ENCODE measurements at places on chromosomes 5 and 9.

- DNase-seq: no peak
Observed at GRCh38 chr5:1642621-1643061, 118.9 kb upstream of the LPCAT1 start.

GRCh38 chr9:137157618-137158415 lies 12.0 kb downstream of the LRRC26 start:
- no peak for DNase-seq

DNA sequence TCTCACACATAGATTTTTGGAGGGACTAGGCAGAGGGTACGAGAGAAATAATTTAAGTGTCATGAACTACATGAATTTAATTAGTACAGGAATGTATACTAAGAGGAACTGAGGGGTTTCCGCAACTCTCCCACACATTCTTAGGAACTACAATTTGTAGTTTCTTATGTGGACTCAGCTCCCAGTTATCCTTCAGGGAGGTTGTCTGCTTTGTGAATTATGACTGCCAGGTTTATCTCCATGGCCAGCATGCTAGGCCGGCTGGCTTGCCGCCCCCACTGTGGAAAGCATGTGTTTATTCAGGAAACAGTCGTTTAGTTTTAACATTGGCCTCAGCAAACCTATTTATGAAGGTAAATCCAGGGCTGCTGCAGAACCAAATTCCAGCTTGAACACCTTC lies 415.0 kb downstream of the KCTD16 start:
- no peak for DNase-seq

DNA sequence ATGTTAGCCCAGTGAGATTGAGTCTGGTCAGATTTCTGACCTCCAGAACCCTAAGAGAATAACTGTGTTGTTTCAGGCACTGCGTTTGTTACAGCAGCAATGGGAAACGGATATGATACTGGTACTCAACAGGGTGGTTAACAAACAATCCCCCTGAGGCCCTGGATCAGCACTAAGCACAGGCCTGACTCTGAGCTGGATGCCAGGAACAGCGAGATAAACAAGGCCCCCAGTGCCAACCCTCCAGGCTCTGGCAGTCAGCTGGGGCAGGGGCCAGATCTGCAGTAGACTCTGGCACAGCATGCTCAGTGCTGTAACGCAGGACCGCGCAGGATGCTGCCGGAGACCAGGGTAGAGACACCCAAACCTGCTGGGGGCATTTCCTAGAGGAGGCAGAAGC lies 22.1 kb downstream of the CPLX2 start:
- no peak for DNase-seq

GRCh38 chr9:91972076-91972626 lies 22.1 kb upstream of the ROR2 start:
- no peak for DNase-seq

- no peak for DNase-seq
Observed at GRCh38 chr5:111706345-111706744, 50.6 kb downstream of the NREP start.

DNA sequence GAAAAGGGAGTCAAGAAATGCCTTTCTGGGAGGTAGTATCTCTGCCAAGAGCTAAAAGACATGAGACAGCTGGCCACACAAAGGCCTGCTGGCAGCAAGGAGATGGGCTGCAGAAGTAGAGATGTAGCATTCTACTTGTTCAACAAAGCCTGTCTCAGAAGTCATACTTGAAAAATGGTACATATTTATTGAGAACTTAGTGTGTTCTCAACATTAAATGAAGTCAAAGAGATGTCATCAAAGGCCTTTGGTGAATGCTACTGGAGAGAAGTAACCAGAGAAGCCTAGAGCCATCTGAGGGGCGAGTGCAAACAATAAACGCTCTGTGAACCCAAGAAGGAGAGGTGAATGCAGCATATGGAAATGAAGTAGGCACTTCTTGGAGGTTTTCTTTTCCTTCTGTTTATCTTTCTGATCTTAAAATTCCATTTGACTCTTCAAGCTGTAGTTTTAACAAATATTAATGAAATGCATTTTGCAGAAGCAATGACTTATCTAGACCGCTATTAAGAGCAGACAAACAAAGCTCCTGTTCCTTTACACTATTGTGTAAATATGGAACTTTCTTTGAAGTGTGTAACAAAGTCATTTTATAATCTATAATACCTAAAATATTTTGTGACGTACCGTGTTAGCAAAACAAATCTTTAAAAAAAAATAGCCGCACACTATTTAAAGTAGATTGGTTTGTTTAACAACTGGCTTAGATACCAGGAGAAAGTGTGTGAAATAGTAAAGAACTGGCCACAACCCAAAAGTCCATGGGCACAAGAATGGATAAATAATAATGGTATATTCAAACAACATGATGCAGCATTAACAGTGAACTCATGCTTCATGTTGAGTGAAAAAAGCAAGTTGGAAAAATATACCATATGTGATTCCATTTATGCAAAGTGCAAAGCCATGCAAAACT lies 70.2 kb downstream of the ZNF608 start:
- DNase-seq: no peak

DNA sequence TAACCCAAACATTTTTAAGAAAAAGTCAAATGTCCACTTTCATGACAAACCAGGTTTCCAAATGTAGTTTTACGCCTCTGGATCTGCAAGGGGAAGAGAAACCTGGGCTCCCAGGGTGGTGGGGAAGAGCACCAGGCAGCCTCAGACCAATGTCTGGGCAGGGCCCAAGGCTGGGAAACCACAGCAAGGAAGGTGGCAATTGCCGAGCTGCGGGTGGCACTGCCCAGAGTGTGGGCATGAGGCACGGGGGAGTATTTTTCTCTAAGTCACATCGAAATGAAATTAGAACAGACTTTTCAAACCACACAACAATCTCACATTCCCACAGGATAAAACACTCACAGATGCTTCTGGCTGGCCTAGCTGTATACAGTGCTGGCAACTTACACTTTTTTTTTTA lies 32.6 kb upstream of the RASGEF1C start:
- no peak for DNase-seq

- no peak for DNase-seq
Observed at GRCh38 chr9:91239367-91240111, 122.2 kb downstream of the AUH start.

DNA sequence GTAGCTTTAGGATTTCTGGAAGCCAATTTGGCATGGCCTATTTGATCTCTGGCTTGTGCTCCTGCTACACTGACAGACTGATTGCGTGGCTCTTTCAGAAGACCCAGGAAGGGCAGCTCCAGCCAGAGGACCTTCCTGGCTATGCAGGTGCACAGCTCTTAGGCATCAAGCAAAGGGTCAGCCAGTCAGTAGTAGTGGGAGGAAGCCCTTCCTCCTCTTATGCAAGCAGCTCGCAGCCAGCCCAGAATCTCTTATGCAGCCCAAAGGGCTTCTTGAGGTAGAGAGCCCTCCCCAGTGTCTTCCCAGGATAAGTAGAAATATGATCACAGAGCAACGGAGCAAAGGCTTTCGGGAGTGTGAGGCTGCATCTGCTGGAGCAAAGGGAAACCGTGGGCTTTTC lies 43.2 kb downstream of the SLC36A1 start:
- no peak for DNase-seq

DNA sequence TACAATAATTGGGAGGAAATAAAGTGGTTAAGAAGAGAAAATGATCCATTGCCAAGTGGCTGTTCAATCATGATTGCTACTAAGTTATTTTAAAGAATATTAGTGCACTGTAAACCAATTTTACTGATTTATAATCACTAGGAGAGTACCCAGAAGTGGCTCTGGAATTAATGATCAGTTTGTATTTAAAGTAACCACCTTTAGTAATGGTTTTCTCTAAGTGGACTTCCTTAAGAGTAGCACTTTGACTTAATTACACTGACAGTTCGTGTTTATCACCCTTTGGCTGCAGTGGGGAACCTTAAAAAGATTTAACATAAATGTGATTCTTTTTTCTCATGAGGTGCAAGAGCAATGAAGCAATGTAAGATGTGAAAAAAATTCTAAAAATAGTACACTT lies 310.8 kb downstream of the CDH12 start:
- no peak for DNase-seq

DNA sequence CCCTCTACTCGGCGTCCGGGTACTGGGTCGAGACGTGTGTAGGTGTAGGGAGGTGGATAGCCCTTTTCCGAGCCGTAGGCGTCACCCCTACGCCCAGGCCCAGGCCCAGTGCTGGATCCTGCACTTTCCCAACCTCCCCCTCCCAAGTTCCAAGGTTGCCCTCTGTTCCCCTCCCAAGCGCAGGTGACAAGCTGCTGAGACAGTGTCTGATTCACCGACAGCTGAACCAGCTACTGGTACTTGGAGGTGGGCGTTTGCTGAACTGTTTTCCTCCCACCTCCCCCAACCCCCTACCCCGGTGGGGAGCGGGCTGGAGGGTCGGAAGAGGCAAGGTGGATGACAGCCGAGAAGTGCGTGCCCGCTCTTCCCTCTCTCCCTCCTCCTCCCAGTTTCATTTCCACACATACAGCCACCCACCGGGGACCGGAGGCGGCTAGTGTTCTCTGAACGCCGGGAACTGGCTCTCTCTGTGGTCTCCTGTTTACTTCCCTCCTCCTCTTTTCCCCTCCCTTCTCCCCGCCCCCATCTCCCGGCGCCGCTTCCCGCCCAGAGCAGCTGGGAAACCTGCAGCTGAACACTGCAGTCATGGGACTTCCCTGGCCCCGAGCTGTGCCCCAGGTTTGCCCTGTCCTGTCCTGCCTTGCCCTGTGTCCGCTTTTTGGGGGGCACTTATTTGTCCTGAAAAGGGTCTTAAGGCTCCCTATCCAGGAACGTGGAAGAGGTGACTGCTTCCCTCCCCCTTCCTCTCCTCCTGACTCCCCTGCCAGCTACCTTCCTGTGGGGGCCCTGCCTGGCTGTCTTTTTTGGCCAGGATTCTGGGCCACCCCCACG lies 6.2 kb upstream of the KLF9 start:
- DNase-seq: no peak

- no peak for DNase-seq
Observed at GRCh38 chr5:38723426-38723825, 122.4 kb upstream of the OSMR start.

DNA sequence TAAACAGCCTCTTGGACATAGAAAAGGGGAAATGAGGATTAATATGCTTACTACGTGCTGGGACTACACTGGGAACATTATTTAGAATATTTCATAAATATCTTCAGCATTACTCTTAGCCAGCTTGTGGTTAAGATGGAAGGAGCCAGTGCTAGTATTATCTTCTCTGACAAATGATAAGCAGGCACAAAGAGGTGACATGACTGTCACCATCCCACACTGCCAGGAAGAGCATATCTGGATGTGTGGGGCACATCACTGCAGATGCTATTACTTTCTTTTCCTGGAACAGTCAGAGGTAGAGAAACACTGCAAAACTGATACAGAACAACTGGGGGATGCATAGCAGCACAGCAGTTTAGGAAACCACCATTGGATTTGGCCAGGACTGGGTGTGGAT lies 281.0 kb upstream of the TNC start:
- DNase-seq: no peak

DNA sequence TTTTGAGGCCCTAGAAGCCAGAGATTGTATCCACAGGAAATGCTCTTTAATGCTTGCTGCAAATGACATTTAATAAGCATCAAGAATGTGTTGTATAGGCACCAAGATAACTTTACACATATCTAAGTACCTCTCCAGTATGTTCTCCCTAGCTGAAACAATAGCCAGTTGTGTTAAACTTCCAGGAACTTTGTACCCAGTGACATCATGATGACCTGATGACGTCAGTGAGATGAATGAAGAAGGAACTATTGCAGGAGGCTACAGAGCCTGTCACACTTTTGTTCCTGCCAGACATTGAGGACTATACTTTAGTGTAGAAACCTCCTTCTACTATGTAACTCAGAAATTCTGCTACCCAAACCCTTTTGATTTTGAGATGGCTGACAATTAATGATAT lies 129.8 kb downstream of the CD180 start:
- DNase-seq: no peak

DNA sequence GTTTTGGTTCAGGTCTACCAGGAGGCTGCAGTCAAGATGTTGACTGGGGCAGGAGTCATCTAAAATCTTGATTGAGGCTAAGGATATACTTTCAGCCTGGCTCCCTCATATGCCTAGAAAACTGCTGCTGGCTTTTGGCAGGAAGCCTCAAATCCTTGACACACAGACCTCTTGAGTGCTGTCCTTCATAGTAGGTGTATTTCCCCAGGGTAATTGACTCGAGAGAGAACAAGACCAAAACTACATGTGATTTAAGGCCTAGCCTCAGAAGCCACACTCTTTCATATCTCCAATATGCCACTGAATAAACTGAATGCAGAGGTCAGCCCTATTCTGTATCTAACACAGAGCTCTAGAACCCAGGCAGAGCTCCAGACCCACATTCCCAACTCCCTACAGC lies 402.3 kb upstream of the ADAMTS16 start:
- DNase-seq: no peak

DNA sequence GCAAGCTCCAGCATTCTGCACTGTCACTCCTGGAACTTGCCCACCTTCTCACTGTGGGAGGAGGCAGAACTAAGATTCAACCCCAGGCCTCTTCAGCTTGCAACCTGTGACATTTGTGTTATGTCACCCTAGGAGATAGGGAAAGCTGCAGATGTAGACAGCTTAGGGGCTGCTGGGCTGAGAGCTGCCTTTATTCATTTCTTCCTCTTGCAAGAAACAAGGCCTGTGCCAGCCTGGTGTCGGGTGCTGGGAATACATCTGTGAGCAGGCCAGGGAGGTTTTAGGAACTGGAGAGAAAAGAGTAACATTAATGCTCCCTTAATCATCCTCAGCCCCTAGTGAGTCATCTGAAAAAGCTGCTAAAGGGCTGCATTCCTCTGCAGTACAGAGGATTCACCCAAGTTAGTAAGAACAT lies 101.8 kb downstream of the FGF18 start:
- no peak for DNase-seq

DNA sequence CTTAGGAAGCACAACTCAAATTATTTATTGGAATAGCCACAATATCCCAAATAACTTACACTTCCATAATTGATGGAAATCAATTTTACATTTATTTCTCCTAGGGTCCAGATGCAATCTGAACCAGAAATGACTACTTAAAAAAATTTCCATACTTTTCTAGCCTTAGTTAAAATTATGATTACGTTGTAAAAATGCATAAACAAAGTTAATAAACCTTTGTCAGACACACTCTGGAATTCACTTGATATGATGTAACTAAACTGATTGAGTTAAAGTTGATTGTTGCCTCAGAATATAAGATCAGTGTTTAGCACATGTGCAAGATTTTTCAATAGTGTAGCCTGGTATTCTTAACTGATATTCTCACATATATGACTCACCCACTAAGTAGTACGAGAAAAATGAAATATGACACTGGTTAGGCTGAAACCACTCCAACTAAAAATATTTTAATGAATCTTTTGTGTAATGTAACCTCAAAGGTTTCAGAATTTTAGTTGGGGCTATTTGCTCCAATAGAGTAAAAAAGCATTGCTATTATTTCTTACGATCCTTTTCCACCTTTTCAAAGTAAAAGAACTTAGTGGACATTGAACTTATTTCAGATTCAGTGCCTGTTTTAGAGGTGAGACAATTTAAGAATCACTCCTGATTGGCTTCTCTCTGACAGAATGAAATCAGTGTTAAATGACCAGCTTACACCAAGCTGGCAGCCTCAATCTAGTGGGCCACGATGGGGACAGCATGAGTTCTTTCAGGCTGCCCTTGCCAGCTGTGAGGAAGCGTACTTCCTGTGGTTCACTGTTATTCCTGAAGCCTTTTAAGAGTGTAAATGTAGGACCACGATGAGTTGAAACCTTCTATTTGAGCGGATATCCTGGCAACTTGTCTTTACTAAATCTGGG lies 277.2 kb upstream of the CDH9 start:
- DNase-seq: no peak

GRCh38 chr9:83557771-83558170 lies 19.6 kb upstream of the FRMD3 start:
- no peak for DNase-seq

GRCh38 chr5:122129306-122129705 lies at the start of gene ZNF474:
Gene ZNF474 (plus strand): TSS chr5:122129546. CDS start chr5:122151991, 22,445 bp downstream.
- no peak for DNase-seq

All from activated B cell treated with CpG ODN at 0.5 μM for 24 hours (primary cell).